ENCODE measurements at places on chromosomes 11 and 22. TPM values are rescaled to one million over a fixed set of nuclear protein-coding genes. Genes with fewer than 3 reads are reported as not detected.

DNA sequence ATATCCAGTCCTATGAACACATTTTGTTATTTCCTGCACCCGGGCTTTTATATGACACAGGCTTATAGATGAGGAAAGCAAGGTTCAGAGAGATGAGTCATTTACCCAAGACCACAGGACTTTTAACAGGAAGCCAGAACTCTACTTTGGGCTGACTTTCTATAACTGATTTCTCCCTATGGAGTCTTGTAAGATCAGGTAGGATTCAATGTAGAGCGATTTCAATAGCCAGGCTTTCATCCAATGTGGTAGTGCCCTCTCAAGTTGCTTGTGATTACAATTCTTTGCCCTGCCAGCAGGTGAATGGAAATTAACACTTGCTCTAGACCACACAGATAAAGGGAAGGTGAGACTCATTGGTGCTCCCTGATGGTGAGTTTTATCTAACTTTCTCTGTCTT, 378.3 kb downstream of the INSC start:
- no peak overlapping the region for H3K27ac ChIP-seq
- H3K4me3 ChIP-seq = no peak overlapping the region

DNA sequence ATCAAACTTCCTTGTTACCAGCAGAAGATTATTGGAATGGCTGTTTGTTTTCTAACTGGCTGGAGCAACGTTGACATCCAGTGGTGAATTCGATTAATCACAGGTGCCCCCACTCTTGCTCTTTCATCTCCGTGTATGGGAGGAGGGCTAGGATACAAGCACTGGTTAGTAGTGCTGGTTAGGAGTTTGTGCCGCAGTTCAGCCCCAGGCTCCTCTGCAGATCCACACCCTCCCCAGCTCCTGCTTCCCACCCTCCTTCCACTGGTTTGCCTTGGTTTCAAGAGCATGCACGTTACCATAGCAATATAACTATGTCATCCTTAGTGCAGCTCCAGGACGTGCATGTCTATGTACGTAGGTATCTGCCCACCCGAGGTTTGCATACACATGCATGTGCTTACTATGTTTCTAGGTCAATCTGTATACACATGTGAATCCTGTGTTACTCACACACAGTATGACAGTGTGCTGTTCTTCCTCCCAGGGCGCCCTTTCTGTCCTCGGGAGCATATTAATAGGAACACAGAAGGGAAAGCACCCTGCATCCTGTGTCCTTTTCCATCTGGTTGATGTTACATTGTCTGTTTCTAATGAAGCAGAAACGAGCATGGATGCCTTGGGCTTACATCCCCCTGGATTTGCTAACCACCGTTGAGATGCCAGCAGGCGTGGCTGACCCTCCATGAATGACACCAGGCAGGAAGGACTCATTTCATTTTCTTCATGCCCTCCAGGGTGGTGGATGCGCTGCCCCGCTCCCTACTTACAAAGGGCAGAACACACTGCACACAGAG, 539.3 kb downstream of the OPCML start:
- DNase-seq = no peak
- no peaks in the 10 kb centered on the region for H3K36me3 ChIP-seq
- H3K27ac ChIP-seq = no peak overlapping the region
- no peaks in the 10 kb centered on the region for H3K4me1 ChIP-seq
- H3K4me3 ChIP-seq = no peak overlapping the region

- no peaks in the 10 kb centered on the region for H3K36me3 ChIP-seq
- H3K27me3 ChIP-seq = peaks cover 15% of the 10 kb centered on the region
- no peak overlapping the region for H3K4me3 ChIP-seq
- no peak overlapping the region for H3K27ac ChIP-seq
- H3K4me1 ChIP-seq = no peaks in the 10 kb centered on the region
Observed at GRCh38 chr11:117923773-117924172, 5.4 kb downstream of the TMPRSS13 start.

DNA sequence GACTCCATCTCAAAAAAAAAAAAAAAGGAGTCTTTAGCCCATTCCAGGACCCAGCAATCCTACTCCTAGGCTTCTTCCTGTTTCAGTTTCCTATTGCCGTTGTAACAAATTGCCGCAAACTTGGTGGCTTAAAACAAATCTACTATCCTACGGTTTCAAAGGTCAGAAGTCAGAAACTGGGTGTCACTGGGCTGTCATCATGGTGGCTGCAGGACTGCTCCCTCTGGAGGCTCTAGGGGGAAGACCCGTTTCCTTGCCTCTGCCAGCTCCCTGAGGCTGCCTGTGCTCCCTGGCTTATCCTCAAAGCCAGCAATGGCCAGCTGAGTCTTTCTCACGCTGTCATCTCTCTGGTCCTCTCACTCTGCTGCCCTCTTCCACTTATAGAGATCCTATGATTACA, 8.7 kb upstream of the DAGLA start:
- no peaks in the 10 kb centered on the region for H3K4me1 ChIP-seq
- 0 out of 2 replicates have a peak, but pooled peaks cover 2% of the 10 kb centered on the region for H3K27me3 ChIP-seq
- H3K27ac ChIP-seq = no peak overlapping the region
- H3K4me3 ChIP-seq = no peak overlapping the region
- no peak for DNase-seq
- no peaks in the 10 kb centered on the region for H3K36me3 ChIP-seq

POLR3H gene
- 46.6 TPM for total RNA-seq

DNA sequence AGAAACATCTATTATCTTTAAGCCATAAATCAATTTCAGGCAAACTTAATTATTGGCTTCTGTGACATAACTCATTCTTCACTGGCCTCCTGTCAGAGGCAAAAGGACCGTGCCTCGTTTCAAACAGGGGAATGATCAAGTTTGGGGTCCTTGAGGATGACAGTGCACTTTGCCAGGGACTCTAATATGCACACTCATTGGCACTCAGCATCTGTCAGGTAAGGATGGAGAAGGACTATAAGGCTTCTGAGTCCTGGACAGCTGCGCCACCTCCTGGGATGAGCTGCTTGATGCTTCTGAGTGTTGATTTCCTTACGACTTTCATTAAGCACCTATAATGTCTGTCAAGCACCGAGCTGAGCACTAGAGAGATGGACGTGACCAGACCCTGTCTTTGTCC, 20.2 kb downstream of the BPIFC start:
- no peaks in the 10 kb centered on the region for H3K36me3 ChIP-seq
- DNase-seq = no peak
- no peak overlapping the region for H3K4me3 ChIP-seq
- H3K27ac ChIP-seq = no peak overlapping the region
- H3K4me1 ChIP-seq = no peaks in the 10 kb centered on the region

DNA sequence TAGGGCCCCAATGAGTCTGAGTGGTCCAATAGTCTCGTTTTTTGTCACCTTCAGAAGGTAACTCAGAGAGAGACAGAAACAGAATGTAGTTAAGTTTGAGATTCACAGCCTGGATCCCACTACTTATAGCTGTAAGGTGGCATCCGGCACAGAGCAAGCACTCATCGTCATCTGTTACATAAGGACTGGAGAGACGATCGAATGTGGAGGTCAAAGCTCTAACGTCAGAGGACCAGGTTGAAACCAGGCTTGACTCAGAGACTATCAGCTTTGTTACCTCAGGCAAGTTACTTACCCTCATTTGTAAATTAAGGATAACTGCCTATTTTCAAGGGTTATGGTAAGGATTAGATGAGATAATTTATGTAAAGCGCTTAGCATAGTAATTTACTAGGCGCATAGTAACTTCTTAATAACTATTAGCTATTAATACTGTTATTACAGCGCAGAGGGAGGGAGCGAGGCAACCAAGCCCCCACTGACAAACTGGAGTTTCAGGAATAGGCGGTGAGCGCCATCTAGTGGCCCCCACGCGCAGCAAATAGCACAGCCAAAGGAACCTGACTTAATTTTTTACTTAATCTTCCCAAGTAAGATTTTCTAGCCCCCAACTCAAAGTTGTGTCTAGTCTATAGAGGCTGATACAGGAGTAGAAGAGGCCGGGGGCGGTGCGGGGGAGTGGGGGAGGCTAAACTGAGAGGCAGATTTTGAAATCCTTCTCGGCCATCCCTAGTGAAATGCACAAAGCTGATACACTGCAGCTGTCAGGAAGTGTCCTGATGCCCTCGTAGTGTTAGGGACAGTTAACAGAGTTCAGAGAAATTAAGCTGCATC, 29.0 kb upstream of the API5 start:
- 0 out of 2 replicates have a peak, but pooled peaks cover 2% of the 10 kb centered on the region for H3K27me3 ChIP-seq
- H3K36me3 ChIP-seq = no peaks in the 10 kb centered on the region
- H3K27ac ChIP-seq = no peak overlapping the region
- DNase-seq = peak; percentile 10
- H3K4me1 ChIP-seq = 0 out of 2 replicates have a peak, but pooled peaks cover 4% of the 10 kb centered on the region
- no peak overlapping the region for H3K4me3 ChIP-seq

MIAT gene
- 0.33 TPM for total RNA-seq

OR5M11 gene
- not detected for total RNA-seq

- H3K36me3 ChIP-seq = no peaks in the 10 kb centered on the region
- H3K27ac ChIP-seq = no peak overlapping the region
- H3K27me3 ChIP-seq = no peaks in the 10 kb centered on the region
- DNase-seq = no peak
Observed at GRCh38 chr11:108666373-108666772, 1.5 kb downstream of the DDX10 start.

OR51E1 gene
- not detected for total RNA-seq

NAT10 gene
- 64.9 TPM for total RNA-seq

- DNase-seq = no peak
- no peak overlapping the region for H3K4me3 ChIP-seq
- H3K4me1 ChIP-seq = peaks cover 3% of the 10 kb centered on the region
- no peak overlapping the region for H3K27ac ChIP-seq
Observed at GRCh38 chr11:77396911-77397310, 77.0 kb downstream of the PAK1 start.

GRCh38 chr11:57546869-57547475, 9.6 kb downstream of the SMTNL1 start:
- H3K27me3 ChIP-seq = no peaks in the 10 kb centered on the region
- DNase-seq = no peak
- H3K36me3 ChIP-seq = no peaks in the 10 kb centered on the region
- no peak overlapping the region for H3K4me3 ChIP-seq
- no peaks in the 10 kb centered on the region for H3K4me1 ChIP-seq

- DNase-seq = no peak
- H3K27ac ChIP-seq = no peak overlapping the region
- H3K4me1 ChIP-seq = no peaks in the 10 kb centered on the region
- H3K36me3 ChIP-seq = no peaks in the 10 kb centered on the region
- no peaks in the 10 kb centered on the region for H3K27me3 ChIP-seq
Observed at GRCh38 chr11:32775908-32776307, 18.6 kb downstream of the CCDC73 start.

GRCh38 chr11:60498399-60498798, 5.8 kb downstream of the MS4A12 start:
- H3K27ac ChIP-seq = no peak overlapping the region
- no peak overlapping the region for H3K4me3 ChIP-seq
- H3K36me3 ChIP-seq = no peaks in the 10 kb centered on the region
- H3K27me3 ChIP-seq = peaks cover 2% of the 10 kb centered on the region
- no peaks in the 10 kb centered on the region for H3K4me1 ChIP-seq

RANGAP1 gene
- 140 TPM for total RNA-seq

DNA sequence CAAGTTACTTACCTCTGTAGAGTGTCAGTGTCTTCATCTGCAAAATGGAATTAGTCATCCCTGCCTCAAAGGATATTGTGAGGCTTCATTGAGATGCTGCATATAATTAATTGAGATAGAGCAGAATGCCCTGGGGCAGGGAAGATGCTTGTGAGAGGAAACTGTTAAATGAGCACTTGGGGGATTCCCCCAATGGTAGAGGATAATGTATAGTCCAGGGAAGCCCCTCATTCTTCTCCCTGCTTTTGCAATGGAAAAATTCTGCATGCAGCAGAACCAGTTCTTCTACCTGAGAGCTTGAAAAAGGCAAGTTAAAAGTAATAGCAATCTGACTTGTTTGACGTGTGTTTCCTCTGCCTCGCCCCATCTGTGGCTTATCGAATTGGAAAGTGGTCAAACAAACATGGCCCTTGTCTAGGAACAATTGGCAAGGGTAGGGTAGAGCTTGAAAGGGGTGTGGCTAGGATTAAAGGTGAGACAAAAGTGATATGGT, 90.9 kb downstream of the NAV2 start:
- H3K27ac ChIP-seq = no peak overlapping the region
- DNase-seq = no peak
- no peaks in the 10 kb centered on the region for H3K27me3 ChIP-seq
- H3K4me3 ChIP-seq = no peak overlapping the region
- no peaks in the 10 kb centered on the region for H3K36me3 ChIP-seq

DNA sequence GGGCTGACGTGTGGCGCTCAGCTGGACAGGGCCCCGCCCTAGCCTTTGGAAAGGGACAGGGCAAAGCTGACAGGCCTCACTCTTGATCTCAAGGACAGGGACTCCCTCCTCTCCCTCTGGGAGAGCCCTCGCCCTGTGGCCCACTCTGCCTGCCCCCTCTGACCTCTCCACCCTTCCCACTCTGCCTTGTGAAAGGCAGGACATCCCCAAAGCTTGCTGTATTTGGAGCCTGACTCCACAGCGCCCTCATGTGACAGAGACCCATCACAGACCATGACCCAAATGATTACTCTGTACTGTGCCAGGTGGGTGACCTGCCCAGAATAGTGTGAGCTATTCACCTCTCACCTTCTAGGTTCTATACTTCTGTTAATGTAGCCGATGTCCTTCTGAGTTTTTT, 18.8 kb downstream of the P2RY2 start:
- H3K4me1 ChIP-seq = no peaks in the 10 kb centered on the region
- peak; percentile 41 for DNase-seq
- H3K27me3 ChIP-seq = no peaks in the 10 kb centered on the region
- H3K27ac ChIP-seq = no peak overlapping the region

DNA sequence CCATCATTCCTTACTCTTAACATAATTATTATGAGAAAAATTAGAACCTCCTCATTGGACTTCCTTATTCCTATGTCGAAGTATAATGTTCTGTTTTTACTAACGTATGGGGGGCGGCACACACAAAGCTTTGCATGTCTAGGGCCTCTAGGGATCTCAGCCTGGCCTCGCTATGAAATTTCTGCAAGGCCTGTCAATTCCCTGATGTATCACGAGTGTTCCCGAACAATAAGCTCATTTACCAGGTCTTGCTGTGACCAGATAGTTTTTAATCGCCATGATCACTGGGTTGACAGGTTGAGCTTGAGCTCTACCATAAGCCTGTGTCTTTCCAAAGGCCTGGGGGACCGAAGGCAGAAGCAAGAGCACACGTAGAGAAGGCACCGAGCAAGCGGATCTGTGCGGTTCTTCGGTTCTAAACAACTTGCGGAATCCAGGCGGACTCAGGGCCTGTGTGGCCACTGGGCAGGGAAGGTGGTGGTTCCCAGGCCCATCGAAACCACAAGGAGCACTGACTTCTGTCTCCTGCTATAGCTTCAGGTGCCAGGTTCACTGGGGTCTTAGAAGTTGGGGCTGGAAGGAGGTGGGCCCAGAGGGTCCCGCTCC, 10.4 kb upstream of the FXYD2 start:
- no peaks in the 10 kb centered on the region for H3K4me1 ChIP-seq
- H3K4me3 ChIP-seq = no peak overlapping the region
- DNase-seq = no peak
- H3K36me3 ChIP-seq = no peaks in the 10 kb centered on the region
- no peak overlapping the region for H3K27ac ChIP-seq

C22orf42 gene
- total RNA-seq = not detected

- peaks cover 4% of the 10 kb centered on the region for H3K36me3 ChIP-seq
- peaks cover 15% of the 10 kb centered on the region for H3K4me1 ChIP-seq
- no peak overlapping the region for H3K4me3 ChIP-seq
- no peak for DNase-seq
- H3K27me3 ChIP-seq = no peaks in the 10 kb centered on the region
- H3K27ac ChIP-seq = no peak overlapping the region
Observed at GRCh38 chr11:63770763-63771162, 2.2 kb upstream of the ZFTA start.

CDC42EP2 gene
- total RNA-seq = 8.1 TPM

Measured in Panc1 (cell line).